Epithelial cell of proximal tubule (primary cell): ENCODE measurements at places on chromosomes 1 and 21. TPM values are rescaled to one million over a fixed set of nuclear protein-coding genes. Genes with fewer than 3 reads are reported as not detected.

Gene FOXJ3
- 15.9 and 17.2 TPM in 2 replicates for total RNA-seq

Gene CEP104
- total RNA-seq, result 18.3 and 18.4 TPM in 2 replicates

DNA sequence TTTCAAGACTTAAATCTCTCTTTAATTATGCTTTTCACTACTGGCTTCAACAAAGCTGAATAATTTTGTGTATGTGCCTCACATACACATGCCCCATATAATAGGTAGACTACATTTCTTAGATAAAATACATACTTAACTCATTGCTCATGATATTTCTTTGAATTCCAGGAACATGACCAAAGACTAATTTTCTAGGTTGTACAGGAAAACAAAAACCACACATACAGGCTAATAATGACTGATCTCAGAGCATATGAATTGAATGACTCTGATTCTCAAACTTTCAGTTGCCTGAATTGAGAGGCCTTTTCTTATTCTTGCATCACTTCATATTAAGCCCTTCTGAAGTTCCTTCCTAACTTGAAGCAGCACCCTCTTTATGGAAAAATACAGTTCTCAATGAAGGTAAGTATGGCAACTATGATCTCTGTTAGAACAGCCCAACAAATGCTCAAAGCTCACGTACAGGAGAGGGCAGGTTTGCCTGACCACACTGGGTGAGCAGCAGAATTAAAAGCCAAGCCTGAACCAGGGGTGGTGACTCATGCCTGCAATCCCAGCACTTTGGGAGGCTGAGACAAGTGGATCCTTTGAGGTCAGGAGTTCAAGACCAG is 22.6 kb upstream of the UAP1 start:
- no peak for DNase-seq

GRCh38 chr1:12528021-12528852 is 89.8 kb downstream of the DHRS3 start:
- DNase-seq, result no peak

DNA sequence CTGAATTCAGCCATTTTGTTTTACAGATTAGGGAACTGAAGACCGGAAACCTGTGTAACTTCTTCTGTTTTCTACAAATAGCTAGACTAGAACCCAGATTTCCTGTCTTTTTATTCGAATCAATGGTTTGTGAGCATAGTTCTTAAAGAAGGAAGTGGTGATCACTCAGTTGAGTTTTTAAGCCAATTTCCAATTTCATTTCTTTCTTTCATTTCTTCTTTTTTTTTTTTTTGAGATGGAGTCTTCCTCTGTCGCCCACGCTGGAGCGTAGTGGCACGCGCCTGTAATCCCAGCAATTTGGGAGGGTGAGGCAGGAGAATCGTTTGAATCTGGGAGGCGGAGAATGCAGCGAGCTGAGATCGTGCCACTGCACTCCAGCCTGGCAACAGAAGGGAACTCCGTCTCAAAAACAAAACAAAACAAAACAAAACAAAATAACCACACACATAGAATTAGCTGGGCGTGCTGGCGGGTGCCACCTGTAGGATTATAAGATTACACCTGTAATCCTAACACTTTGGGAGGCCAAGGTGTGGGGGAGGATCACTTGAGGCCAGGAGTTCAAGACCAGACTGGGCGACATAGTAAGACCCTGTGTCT is 3.0 kb upstream of the MDM4 start:
- no peak for DNase-seq

DNA sequence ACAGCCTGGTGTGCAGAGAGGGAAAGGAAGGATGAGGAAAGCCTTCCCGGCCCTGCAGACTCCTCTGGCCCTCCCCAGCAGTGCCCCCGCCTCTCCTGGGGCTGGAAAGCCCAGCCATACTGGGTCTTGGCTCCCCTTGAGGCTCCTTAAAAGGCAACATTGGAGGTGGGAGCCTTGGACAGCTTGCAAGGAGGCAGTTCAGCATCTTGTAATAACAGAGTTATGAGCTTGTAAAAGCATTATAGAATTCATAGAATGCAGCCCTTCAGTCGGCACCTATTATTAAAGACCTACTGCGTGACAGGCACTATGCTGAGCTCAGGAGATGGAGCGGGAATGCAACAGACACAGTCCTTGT is 4.2 kb downstream of the TINAGL1 start:
- no peak for DNase-seq
